ENCODE measurements at places on chromosomes 3 and 15.

DNA sequence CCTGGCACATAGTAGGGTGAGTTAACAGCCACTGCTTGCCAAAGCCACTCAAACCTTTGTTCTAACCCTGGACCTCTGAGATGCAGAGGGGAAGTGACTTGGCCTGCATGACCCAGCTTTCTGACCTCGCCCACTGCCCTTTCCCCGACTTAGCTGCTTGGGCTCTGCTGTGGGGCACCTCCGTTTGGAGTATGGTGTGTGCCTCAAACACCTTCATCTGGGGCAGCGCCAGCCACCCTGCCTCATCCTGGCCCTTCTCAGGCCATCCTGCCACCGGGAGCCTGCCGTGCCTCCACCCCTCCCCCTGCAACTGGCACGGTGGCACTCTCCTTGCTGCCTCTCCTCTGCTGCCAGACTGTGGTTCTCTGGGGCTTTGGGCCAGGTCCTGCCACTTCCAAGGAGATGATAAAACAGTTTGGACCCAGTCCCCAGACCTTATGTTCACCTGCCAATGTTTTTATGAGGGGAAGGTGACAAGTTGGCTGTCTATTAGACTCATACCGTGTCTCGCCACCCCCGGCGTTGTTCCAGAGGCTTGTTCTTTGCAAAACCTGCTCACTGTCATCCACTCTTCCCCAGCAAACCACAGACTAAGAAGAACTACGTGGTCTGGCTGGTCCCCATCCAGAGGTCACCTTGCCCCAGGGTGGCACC lies 32.2 kb downstream of the SLC6A6 start:
- DNase-seq = no peak

DNA sequence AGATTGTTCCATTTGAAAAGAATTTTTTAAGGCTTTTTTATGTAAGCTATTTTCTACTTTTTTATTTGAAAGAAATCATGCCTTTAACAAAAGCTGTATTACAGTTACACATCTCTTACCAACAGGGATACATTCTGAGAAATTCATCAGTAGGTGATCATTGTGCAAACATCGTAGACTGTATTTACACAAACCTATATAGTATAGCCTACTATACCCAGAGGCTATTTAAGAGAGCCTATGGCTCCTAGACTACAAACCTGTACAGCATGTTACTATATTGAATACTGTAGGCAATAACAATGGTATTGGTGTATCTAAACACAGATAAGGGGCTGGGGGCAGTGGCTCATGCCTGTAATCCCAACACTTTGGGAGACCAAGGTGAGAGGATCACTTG lies 43.1 kb downstream of the PEAK1 start:
- no peak for DNase-seq

DNA sequence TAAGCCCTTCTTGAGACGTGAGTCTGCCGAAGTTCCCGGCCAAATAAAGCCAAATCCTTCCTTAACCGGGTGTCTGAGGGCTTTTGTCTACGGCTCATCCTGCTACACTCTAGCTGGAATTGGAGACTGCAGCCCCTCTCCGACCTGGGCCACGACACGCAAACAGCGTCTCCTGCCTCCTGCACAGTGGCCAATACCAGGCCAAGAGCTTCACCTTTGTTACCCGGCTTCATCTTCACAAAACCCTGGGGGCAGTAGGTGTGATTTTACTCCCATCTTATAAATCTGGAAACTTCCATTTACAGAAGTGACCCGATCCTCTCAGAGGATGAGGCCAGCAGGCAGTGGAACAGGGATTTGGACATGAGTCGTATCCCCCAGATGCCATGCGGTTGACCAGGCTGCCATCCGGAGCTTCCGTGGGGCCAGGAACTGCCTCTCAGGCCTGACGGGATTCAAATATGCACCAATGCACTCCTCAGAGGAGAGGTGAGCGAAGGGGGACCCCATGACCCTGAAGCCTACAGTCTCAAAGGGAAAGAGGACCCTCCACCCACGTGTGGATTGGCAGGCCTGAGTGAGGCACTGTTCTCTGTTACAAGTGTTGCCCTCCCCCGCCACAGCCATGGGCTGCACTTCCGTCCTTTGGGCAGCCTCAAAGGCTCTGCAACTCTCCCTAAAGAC lies 53.2 kb upstream of the KLF13 start:
- DNase-seq = no peak

- DNase-seq = no peak
Observed at GRCh38 chr3:13405614-13406013, 14.5 kb downstream of the NUP210 start.

GRCh38 chr3:13233487-13234485 lies 160.6 kb upstream of the IQSEC1 start:
- no peak for DNase-seq

- DNase-seq = no peak
Observed at GRCh38 chr15:94744080-94744793, 512.9 kb downstream of the MCTP2 start.

DNA sequence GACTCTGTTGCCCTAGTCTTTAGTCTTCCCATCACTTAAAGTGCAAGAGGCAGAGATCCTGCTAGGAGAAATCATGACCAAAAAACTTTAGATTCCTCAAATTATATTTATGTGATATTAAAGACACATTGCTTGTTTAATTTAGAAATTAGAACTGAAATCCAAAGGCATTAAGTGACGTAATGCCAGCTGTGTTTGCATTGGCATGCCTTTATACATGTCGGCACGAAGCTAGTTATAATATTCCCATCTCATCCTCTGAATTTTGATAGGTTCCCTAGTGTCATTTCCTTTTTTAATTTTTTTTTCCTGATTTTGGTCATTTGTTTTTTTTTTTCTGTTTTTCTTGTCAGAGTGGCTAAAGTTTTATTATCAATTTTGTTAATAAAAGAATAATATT lies 203.5 kb upstream of the ZBTB20 start:
- DNase-seq = no peak

GRCh38 chr3:181383760-181384159 lies 328.0 kb upstream of the SOX2 start:
- no peak for DNase-seq

DNA sequence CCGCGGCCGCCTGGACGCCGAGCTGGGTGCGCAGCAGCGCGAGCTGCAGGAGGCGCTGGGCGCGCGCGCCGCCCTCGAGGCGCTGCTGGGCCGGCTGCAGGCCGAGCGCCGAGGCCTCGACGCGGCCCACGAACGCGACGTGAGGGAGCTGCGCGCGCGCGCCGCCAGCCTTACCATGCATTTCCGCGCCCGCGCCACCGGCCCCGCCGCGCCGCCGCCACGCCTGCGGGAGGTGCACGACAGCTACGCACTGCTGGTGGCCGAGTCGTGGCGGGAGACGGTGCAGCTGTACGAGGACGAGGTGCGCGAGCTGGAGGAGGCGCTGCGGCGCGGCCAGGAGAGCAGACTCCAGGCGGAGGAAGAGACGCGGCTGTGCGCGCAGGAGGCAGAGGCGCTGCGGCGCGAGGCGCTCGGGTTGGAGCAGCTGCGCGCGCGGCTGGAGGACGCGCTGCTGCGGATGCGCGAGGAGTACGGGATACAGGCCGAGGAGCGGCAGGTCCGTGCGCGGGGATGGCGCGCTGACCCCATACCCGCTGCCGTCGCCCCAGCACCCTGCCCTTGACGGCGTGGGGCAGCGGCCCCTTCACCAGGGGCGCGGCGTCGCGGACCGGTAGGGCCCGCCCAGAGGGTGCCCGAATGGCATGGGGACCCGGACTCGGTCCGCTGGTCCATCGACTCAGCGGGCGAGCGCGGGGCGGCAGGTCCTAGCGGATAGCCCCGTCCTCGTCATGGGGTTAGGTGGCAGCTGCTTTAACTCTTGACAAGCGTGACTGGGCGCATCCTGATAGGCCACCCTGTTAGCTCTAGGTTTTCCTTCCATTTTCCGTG lies 848 bp downstream of the SYNM start:
- DNase-seq = peak; percentile 6

DNA sequence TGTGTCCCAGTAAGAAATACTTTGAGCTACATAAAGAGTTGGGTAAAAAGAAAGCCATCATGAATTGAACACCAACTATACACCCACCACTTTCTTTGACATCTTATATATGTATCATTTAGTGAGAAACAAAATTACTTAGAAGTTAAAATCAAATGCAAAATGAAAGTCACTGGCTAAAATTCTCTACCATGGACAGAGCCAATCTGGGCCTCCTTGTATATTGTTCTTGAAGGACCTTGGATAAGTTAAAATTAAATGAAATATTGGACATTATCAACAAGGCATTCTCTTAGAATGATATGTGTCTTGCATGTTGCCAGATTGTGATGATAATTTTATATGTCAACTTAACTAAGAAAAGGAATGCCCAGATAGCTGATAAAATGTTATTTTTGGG lies 64.2 kb upstream of the CHL1 start:
- DNase-seq = no peak

DNA sequence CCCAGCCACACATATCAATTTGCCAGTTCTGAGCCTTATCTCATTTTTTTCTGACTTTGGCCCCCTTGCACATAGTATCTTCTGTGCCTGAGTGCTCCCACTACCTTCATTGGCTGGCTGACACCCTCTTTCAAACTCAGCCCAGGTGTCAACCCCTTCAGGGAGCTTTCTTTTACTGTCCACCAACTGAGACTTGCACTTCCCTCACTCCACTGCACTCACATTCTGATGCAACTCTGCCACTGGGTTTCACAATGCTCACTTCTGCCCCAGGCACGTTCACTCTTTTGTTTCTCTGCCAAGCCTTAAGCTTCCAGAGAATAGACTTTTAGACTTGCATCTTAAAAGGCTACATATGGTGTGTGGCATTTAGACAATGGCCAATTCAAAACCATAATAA lies 101.5 kb upstream of the CBLB start:
- no peak for DNase-seq

DNA sequence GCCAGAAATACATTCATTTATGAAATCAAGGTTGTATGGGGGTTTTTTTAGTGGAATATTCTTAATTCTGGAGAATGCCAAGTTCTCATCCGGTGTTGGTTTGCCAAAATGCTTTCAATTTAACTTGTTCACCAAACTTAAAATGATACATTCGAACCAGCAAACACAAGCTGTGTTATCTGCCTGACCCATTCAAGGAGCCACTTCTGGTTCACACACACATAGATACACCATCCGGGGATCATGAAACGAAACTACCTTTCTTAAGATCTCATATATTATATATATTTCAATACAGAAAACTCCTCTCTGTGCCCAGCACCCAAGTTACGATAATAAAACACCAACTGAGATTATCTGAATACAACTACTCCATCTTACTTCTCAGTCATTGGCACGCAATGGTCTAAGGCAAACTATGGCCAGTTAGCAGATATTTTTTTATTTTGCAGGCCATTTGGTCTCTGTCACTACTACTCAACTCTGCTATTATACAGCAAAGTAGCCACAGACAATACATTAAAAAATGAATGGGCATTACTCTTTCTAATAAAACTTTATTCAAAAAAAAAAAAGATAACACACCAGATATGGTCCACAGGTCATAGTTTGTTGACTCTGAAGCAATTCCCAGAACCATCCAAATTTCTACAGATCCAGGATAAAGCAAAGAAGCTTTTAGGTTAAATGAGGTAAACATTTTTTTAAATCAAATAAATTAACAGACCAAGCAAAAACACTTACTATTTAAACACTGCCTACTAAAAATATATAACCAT lies 89.6 kb downstream of the TBL1XR1 start:
- DNase-seq = no peak

GRCh38 chr15:91488452-91488851 lies 365.1 kb upstream of the SLCO3A1 start:
- no peak for DNase-seq

GRCh38 chr3:151156618-151157216 lies 46.3 kb downstream of the GPR171 start:
- no peak for DNase-seq

DNA sequence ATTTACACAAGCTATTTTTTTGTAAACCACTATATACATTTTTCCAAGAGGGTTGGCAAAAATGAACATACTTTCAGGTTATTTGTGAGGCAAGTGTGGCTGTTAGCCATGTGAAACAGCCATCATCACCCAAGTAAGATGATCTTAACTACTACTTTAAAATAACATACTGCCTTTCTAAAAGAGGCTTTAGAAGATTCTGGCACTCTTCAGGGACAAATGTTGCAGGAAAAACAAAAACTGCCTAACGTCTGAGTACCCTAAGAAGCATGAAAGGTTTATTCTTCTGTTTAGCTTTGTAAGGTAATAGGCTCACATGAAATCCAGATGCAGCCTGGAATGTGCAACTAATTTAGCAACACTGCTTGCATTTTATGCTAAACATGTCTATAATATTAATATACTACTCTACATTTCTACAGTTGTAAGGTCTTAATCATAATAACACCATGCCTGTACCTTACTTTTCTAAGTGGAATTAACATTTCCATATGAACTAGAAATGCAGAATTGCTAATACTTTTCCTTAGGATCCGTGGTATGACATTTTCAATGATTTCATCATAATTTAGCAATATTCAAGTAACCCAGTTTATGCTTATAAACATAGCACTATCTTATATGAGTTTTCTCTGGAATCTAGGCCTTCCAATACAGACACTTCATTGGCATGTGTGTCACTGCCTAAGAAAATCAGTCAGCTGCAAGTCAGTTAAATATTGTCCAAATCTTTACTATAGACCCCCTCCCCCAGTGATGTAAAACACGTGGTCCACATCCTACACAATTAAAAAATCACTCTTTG lies 4.5 kb upstream of the LSAMP start:
- DNase-seq = no peak

GRCh38 chr15:74585191-74585590 lies 30.4 kb upstream of the CLK3 start:
- no peak for DNase-seq

- DNase-seq = no peak
Observed at GRCh38 chr15:80835336-80835735, 56.2 kb downstream of the CEMIP start.

- no peak for DNase-seq
Observed at GRCh38 chr15:80580536-80581260, 114.4 kb upstream of the ABHD17C start.

DNA sequence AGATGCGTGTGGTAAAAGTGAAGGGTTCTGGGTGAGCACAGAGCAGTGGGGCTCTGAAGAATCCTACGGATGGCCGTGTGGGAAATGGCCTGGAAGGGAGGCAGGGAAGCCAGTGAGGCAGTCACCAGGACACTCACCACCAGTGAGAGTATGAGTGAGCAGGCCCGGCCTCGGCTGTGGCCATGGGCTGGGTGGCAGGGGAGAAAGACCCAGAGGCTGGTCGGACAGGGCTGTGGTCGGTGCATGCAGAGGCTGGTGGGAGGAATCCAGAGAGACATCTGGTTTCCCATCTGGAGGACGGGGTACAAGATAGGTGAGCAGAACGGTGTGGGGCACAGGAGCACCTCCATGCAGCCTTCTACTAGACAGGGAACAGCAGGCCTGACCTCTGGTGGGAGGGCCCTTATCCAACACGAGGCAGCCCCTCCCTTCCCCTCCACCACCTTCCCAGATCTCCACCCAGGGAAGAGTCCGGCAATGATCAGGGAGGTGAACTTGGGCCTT lies 10.1 kb downstream of the PCSK6 start:
- DNase-seq = no peak

- no peak for DNase-seq
Observed at GRCh38 chr15:64090527-64090926, 3.1 kb downstream of the CIAO2A start.
